Hypothalamus (tissue), 51 donors: ENCODE measurements at places on chromosomes 4 and X.

DNA sequence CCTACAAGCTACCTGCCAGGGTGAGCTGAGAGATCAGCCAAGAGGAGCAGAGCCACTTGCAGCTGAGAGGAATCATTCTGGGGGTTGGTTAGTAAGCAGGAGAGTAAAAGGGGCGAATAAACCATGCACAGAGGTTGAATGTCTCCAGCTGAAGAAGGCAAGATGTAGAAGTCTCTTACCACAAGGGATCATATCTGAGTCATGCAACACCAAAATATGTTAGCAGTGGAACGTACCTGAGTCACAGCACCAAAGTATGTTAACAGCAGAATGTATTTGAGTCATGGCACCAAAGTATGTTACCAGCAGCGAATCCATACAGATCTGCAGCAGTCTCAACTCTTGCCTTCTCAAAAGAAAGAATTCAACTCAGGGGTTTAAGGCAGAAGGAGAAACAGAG is 29.9 kb downstream of the C4orf51 start:
- no peak for DNase-seq

- DNase-seq: no peak
These were observed 7.2 kb downstream of the IL15 start for GRCh38 chr4:141643557-141643956.

DNA sequence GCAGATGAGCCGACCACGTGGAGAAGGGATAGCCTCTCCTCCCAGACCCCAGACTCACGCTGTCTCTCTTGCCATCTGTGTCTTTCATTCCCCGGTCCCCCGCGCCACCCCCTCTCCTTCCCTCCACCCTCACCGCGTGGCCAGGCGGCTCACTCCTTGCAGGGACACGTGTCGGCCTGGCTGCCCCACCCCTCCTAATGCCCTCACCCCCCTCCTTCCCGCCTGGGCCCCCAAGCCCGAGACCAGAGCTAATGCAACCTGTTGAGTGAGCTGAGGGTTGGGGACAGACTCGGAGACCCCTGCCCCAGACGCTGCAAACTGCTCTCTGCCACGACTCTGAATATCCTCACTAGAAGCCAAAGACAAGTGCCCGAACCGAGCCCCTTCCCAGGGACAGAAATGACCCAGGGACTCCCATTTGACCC is 1.8 kb downstream of the SLC38A5 start:
- DNase-seq: no peak

GRCh38 chr4:127622921-127623796 is 9.6 kb upstream of the INTU start:
- peak; percentile 37 for DNase-seq

DNA sequence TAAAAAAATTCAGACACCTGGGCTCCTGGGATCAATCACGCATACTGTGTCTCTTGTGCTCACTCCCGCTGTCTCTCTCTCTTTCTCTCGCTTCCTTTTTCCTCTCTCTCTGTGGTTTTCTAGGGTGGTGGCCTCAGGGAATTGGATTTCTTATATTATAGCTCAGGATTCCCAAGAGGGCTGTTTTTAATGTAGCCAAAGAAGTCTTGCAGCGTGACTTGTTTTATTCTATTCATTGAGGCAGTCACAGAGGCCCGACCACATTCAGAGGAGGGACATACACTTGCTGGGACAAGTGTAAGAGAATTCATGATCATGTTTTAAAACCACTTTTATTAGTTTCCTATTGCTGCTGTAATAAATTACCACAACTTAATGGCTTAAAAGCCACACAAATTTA is 59.4 kb downstream of the HPF1 start:
- DNase-seq: no peak

- DNase-seq: no peak
These were observed 29.2 kb downstream of the SULT1E1 start for GRCh38 chr4:69830560-69831269.

GRCh38 chr4:82560853-82561785 is 669 bp downstream of the TMEM150C start:
- DNase-seq: peak; percentile 5

GRCh38 chr4:131974730-131975129 is 1174.4 kb upstream of the PCDH10 start:
- DNase-seq: no peak

GRCh38 chr4:154329939-154330338 is 161.7 kb downstream of the DCHS2 start:
- DNase-seq: no peak

DNA sequence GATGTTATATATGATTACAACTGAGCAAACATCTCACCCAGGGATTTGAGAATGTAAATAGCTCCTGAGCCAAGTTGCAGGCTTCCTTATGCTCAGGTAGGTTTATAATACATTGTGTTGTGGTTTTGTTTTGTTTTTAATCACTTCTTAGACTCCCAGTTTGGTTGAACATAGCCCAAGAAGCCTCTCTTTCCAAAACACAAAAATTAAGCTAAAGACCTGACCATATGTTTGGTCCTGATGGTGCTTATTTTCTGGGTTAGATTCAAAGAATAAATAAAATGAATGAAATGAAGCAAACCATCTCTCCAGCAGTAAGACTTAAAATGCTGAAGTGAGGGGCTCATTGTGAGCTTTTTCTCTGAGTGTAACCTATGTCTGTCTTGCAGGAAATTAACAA is 93.5 kb downstream of the GRXCR1 start:
- DNase-seq: no peak

DNA sequence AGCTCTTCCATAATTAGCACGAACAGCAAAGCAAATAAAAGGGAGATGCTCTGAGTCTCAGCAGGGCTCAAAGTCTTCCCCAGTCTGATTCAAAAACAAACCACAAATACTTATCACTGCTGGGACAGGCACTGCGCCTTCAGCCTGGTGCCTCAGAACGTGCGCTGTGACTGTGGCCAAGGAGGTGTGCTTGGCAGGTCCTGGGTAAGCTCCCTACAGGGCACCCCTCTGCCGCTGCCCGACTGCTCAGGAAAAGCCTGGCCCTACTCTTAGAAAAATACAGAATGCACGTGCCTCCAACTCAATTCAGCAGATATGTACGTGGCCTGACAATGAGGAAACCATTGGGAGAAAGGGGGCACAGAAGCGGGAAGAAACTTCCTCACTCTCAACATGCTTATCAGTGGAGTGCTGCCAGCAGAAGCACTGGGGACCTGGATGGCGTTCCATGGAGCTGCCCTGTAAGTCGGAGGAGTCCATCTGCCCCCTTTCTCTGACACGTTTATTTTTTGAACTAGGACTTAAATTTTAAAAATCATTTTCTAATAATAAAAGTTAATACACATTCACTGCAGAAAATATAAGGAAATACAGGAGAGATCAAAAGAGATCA is 86.8 kb downstream of the GATB start:
- DNase-seq: no peak
